ENCODE measurements at places on chromosomes 16 and 17. TPM values are rescaled to one million over a fixed set of nuclear protein-coding genes. Genes with fewer than 3 reads are reported as not detected.

DNA sequence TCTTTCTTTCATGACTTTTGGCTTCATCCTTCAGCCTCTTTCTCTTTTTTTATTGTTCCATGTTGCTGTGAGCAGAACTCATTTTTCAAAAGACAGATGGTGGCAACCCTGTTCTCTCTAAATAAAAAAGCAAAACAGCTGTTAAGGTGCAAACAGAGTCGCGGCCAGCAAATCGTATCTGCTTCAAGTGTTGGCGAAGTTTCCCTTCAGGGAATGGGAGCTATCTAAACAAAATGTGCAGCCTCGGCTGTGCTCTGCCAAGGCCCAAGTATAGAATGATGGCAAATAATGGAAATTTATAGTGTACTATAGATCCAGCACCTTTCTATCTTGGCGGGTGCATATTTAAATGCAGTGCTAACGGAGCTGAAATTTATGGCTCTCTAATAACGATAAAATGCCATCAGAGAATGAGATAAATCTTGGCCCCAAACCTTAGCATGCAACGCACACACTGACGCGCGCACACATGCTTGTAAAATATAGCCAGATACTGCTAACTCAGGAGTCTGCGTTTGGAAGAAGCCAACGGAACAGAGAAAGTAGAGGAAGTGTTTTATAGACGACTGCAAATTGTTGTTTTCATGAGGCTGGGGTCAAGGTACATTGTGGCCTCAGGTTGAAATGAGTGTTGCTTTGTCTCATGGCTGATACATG lies 315.5 kb upstream of the RBFOX1 start:
- DNase-seq: no peak

- no peak for DNase-seq
Observed at GRCh38 chr16:21957714-21958346, 4.7 kb downstream of the UQCRC2 start.

DNA sequence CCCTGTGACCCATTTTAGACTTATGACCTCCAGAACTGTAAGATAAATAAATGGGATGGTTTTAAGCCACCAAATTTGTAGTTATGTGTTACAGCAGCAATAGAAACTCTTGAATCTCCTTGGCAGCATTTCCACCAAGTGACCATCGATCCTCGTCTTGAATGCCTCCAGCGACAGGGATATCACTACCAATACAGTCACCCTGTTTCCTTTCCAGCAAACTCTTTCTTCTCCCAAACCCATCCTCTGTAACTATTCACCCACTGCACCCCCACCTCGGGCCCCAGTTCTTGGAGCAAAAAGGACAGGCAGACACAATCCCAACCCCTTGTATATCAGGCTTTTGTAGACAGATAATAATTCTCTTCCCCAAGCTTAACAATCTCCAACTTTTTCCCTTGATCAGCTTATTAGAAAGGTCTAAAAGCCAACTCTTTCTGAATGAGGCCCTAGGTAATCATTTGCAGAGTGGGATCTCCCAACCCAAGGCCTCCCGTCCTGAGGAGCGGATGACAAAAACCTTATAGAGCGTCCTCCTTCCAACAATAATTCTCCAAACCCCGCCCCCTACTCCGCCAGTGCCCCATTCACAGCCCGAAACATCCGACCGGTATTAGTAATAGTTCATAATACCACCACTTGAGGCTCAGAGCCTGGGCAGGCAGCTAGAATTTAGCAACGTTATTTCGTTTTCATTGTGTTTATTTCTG lies 14.7 kb upstream of the PLLP start:
- no peak for DNase-seq

DNA sequence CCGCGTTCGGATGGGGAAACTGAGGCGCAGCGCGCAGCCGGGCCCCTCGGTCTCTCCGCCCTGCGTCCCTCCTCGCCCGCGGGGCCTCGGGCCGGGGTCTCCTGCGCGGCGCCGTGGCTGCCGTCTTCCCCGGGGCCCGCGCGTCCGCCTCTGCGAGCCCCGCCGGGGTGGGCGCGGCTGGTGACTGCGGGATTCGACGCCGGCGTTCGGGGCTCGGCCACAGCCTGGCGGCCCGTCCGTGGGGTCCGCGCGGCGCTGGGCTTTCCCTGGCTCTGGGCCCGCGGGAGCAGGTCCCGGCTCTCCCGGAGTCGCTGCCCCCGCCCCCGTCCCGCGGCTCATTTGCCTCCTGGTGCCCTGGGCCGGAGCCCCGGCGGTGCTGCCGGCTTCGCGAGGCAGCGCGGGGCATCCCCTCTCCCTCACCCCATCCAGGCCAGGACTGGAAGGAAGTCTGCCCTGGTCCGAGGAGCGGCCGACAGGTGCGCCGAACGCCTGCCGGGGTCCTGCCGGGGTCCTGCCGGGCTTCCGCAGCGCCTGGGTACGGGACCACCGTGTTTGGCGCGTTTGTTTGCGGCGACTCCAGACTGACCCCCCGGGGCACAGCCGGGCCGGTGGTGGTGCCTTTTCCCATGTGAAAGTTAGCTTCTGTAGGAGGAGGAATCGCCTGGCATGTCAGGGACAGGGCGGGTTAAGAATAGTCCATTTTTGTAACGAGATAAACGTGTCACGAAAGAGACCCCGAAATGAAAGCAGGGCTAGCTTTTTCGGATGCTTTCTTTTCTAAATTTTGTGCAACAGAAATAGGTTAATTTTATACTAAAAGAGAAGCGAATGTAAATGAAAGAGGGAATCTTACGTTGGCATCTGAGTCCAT lies 671 bp downstream of the CHMP6 start:
- no peak for DNase-seq

GP1BA gene
- 2.4 TPM for polyA plus RNA-seq

GRCh38 chr16:13553453-13553985 lies 366.4 kb upstream of the ERCC4 start:
- no peak for DNase-seq

OR1F1 gene
- polyA plus RNA-seq: not detected

Data from right renal cortex interstitium (tissue), 3 donors.